Glutamatergic neuron (in vitro differentiated cells): ENCODE measurements at places on chromosomes 13 and 19. TPM values are rescaled to one million over a fixed set of nuclear protein-coding genes. Genes with fewer than 3 reads are reported as not detected.
A peak's percentile ranks its signal among the peaks of the same experiment; 100 is the strongest.

DNA sequence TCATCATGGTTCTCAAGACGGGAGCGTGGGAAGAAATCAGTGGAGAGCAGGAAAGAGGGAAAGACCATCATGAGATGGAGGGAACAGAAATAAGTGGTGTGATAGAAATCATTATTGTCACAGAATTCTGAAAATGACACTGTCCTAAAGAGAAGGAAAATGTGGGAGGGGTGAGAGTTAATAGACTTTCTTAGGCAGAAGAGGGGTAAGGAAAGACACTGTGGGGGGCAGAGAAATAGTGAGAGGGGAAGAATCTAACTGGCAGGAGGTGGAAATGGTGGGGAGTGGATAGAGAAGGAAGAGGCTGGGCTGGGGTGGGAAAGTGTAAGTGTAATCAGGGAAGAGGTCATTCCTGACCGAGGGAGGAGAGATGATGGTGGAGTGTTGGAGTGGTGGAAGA lies 3.2 kb downstream of the PINLYP start:
- DNase-seq, result no peak

DNA sequence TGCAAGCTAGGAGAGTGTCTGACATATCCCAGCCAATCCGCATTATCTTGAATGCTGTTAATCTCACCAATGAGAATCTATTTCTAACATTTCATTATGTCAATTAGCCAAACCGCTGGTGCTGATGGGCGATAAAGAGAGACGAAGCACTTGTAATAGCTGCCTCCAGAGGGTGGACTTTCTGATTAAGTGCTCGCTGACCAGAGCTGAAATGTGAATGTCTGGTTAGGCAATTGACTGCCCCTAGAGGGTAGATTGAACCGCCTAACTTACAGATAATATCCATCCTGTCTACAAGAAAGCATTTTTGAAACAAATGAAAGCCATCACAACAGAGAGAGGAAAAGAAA lies 552 bp upstream of the GRWD1 start:
- no peak for DNase-seq

The SMIM24 gene
- not detected for total RNA-seq

DNA sequence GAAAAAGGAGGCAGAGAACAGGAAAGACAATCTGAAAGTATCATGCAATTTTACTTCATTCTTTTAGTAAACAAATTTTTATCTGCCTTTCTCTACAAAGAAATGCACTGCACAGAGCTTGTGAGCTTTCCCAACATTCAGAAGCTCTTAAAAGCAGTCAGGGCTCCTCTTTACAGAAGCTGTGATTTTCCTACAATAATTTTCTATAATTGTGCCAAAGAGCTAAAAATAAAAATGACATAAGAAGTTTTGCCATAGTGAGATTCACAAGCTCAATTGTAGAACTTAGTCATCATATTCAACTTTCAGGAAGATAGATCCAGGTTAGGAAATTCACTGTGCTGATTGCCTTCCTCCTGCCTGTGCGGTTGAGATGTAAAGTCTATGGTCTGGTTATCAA lies 341.4 kb downstream of the PCDH9 start:
- DNase-seq, result no peak

The CEACAM4 gene
- not detected for total RNA-seq

DNA sequence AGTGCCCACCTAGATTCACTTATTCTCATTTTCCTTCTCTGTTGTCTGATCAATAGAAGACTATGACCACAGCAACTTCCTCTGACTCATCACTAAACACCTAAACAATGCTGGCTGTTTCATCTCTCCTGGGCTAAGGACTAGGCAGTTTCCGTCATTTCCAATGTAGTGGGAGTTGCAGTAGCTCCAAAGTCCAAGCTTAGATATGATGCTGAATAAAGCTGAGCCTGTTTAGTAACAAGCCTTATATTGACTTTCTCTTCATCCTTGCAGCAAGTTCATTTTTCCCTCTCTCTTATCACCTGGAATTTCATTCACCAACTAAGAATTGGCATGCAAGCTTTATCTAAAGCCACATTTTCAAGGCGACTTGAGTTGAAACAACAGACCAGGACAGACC lies 53.5 kb upstream of the PCDH9 start:
- no peak for DNase-seq

DNA sequence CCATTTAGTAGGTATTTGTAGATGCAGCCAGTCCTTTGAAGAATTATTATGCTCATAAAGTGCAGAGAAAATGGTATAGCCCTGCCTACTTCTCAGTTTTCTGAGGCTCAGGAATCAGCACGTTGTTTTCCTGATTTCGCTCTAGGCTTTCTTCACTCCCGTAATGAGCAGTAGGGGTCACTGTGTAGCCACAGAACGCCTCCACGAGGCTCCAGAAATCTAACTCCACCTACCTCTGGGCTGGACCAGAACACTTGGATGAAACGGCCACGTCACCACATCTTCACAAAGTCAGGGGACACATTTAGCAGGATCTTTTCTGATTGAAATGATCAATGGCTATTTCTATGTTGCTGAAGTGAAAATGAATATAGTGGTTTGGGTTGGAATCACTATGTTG lies 49.8 kb upstream of the GTF3A start:
- peak; percentile 63 for DNase-seq

The GRK1 gene
- total RNA-seq, result 1.2 TPM

DNA sequence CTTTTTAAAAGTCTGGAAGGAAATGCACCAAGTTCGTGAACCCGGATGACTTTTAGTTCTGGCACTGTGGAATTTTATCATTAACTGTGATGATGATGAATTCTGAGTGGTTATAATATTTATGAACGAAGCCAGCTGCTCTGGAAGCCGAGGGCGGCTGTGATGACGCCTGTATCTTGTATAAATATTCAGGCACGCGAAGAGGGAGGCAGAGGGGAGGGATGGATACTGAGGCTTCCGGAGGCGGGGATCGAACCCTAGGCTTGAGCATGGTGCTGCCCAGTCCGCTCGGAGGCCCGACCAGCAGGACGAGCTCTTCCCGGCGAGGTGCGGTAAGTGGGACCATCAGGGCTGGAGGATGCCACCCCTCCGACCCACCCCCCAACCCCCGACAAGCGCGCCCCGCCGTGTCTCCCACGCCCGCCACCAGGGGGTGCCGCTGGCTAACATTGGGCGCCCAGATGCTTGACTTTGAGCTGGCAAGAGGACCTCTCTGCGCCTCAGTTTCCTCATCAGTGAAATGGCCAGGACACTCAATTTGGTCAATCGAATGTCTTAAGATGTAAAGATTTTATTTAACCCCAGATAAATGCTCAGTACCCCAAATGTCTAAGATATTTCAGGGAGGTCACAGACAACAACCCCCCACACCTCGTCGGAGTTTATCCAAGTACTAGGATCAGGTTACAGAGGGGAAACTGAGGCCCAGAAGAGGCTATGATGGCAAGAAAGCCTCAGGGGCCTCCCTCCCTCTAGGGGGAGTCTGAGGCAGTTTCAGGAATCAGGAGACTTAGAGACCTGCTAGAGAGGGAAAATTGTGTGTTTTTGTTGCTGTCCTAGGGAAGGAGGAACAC lies 4.5 kb upstream of the RAB3A start:
- peak; percentile 65 for DNase-seq

GRCh38 chr13:91115776-91116175 lies 231.7 kb upstream of the MIR17HG start:
- DNase-seq, result no peak

DNA sequence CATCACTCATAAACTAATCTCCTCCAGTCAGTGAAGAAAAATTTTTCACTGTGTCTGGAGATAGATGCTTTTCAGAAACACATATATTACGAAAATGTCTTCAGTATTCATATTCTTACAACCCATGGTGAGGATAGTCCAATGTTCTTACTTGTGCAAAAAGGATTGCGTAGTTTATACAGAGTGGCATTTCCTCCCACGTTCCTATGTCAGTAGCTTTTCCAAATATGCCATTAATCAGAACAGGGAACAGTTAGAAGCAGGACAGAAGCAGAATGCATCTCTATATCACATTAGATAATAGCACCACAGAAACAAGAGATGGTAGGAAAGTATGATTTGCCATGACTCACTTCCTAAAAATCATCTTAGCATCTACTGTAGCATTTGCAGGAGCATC lies 282.9 kb downstream of the SLITRK5 start:
- no peak for DNase-seq

DNA sequence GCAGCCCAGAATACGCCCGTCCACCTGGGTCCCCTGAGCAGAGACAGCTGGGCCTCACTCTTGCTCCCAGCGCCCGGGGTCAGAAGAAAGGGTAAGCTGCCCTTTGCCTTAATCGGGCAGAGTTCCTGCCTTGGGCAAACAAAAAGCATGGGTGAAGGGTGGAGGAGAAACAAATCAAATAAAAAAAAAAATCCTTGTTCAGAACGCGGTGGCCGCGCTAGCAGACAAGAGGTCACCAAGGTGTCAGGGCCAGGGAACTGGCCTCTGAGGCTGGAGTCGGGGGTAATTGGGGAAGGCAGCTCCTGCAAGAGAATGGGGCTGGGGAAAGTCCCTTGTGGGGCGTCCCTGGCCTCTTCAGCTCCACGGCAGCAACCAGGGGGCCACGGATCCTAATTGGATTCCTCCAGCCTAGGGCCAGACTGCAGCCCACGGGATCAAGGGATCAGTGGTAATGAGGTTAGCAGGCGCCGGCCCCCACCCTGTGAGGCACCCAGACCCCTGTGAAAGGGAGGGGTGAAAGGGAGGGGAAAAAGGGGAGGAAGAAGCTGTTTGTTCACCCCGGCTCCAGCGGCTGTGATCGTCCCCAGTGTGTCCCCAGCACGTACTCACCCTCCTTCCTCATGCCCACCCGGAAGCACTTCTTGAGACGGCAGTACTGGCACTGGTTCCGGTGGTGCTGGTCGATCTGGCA lies 5.5 kb downstream of the NR2F6 start:
- no peak for DNase-seq

DNA sequence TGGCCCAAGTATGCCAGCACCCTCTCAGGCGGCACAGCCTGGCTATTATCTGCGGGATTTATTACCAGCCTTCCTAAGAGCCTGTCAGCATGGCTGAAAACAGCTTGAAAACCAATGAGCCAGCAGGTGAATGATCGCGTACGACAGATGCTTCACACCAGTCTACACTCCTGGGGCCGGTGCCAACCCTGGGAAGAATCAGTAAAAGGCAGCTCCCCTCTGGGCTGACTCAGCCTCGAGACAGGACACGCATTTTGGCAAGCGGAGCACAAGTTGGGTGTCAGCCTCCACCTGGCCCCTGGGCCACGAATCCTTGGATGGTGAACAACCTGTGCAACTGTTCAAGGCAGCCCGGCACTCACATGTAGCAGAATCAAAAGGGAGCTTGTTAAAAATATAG lies 15.6 kb downstream of the EMP3 start:
- no peak for DNase-seq

DNA sequence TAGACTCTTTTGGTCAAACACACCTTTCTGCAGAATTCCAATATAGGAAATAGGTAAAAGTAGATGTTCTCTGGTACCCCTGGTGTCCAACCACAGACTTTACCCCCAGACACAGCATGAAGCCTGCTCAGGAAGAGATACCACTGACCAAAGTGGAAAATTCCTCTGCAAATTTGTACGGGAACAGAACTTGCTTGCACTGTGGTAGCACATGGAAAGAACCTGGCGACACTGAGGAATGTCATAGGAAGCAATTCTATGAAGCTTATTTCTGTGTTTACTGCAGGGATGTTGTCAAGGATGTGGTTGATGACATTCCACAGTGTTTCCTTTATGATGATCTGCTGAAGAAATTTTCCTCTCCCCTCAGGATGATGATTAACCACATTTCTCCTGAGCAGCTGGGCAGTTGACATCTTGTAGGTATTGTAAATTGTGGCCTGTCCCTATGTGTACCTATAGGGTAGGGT lies 48.9 kb upstream of the TNFSF11 start:
- DNase-seq, result no peak

GRCh38 chr19:30029721-30030510 lies 87.9 kb downstream of the URI1 start:
- DNase-seq, result no peak

DNA sequence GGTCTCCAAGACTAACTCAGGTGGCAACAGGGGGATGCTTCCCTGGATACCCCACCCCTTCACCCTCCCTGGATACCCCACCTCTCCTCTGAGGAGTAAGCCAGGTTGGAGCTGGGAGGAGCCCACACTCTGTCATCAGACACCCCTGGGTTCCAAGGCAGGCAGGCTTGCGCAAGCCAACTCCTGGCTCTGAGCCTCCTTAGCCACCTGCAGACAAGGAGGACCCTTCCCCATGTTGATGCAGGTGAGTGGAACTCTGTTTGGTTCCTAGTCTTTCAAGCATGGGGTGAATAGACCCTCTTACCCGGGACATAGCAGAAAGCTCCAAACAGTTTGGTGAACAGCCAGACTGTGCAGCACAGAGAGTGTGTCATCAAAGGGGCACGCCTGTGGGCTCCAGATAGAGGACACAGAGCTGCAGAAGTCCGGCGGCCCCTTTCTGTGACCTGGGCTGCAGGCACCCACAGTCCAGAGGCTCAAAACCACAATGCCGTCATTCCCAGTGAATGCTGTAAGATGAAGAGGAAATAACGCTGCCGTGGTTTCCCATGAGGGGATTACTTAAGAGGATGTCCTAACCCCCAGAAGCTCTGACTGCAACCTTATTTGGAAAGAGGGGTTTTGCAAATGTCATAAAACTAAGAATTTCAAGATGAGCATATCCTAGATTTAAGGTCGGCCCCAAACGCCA lies 12.1 kb upstream of the HAS1 start:
- DNase-seq, result no peak
